ENCODE measurements at places on chromosomes 2 and 18. TPM values are rescaled to one million over a fixed set of nuclear protein-coding genes. Genes with fewer than 3 reads are reported as not detected.

GRCh38 chr2:134161170-134161547 lies 92.7 kb upstream of the MGAT5 start:
- H3K27ac ChIP-seq, result no peak overlapping the region
- no peak overlapping the region for H3K4me3 ChIP-seq
- no peaks in the 10 kb centered on the region for H3K4me1 ChIP-seq
- no peaks in the 10 kb centered on the region for H3K27me3 ChIP-seq
- no peaks in the 10 kb centered on the region for H3K36me3 ChIP-seq

DNA sequence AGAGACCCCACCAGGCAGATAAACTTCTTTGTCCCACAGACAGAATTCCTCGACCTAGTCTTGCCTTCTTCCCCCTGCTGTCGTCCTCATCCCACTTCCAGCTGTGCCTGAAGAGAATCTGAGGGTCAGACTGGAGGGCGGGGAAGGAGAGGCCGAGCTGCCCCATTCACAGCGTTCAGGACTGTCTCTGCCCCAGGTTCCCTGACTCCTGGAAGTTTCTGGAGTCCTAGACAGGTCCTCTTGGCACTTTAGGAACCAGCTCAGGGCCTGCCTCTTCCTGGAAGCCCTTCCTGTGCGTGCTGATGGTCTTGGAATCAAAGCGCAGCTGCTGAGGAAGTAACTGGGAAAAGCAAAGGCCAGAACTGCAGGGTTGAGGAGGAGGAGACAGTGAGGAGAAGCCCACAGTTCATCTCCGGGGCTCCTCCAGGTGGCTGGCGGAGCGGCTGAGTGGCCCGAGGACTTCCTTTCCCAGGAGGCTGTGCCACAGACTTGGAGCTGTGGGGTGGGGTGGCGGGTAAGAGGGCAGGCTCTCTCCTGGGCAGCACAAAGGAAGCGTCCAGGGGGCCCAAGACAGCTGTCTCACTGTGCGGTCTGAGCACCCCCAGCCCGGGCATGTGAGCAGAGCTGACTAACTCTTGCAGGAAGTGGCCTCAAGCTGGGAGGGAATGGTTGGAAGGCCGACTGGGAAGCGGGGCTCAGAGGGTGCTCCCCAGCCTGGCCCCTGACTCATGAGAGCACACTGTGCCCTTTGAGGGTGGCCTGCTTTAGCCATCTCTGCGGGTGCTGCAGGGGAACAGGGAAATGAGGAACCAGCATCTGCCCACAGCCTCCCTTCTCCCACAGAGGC lies 39.5 kb downstream of the SDC1 start:
- H3K27ac ChIP-seq, result no peak overlapping the region
- H3K4me1 ChIP-seq, result no peaks in the 10 kb centered on the region
- no peaks in the 10 kb centered on the region for H3K36me3 ChIP-seq
- H3K4me3 ChIP-seq, result no peak overlapping the region
- H3K27me3 ChIP-seq, result no peaks in the 10 kb centered on the region

GRCh38 chr18:57559314-57559713 lies 27.2 kb downstream of the FECH start:
- no peak for DNase-seq
- no peaks in the 10 kb centered on the region for H3K27me3 ChIP-seq
- H3K27ac ChIP-seq, result no peak overlapping the region
- peaks cover 59% of the 10 kb centered on the region for H3K36me3 ChIP-seq
- no peaks in the 10 kb centered on the region for H3K4me1 ChIP-seq

- no peaks in the 10 kb centered on the region for H3K27me3 ChIP-seq
- H3K4me3 ChIP-seq, result no peak overlapping the region
- no peaks in the 10 kb centered on the region for H3K36me3 ChIP-seq
- H3K4me1 ChIP-seq, result no peaks in the 10 kb centered on the region
Observed at GRCh38 chr2:112160283-112161250, 22.4 kb downstream of the FBLN7 start.

- H3K4me1 ChIP-seq, result no peaks in the 10 kb centered on the region
- H3K27me3 ChIP-seq, result no peaks in the 10 kb centered on the region
- H3K4me3 ChIP-seq, result no peak overlapping the region
- no peak for DNase-seq
- H3K27ac ChIP-seq, result no peak overlapping the region
Observed at GRCh38 chr2:6060992-6061663, 368.9 kb downstream of the SOX11 start.

- no peak overlapping the region for H3K27ac ChIP-seq
- DNase-seq, result no peak
- no peaks in the 10 kb centered on the region for H3K27me3 ChIP-seq
- H3K4me1 ChIP-seq, result no peaks in the 10 kb centered on the region
Observed at GRCh38 chr18:69220529-69220928, 180.2 kb upstream of the DOK6 start.

GRCh38 chr2:152363936-152364335 lies 29.0 kb downstream of the FMNL2 start:
- no peaks in the 10 kb centered on the region for H3K36me3 ChIP-seq
- peaks cover 3% of the 10 kb centered on the region for H3K4me1 ChIP-seq
- H3K4me3 ChIP-seq, result no peak overlapping the region
- DNase-seq, result no peak

Gene KCNE4
- 18.3 TPM for total RNA-seq

Data from ascending aorta (tissue), 2 donors.